ENCODE measurements at places on chromosomes 6 and 20.

GRCh38 chr6:162708971-162709370, 18.6 kb downstream of the PRKN start:
- no peak for DNase-seq

- DNase-seq: no peak
Observed at GRCh38 chr20:64224351-64225170, 31.0 kb upstream of the PCMTD2 start.

- no peak for DNase-seq
Observed at GRCh38 chr6:151284012-151284411, 44.2 kb downstream of the AKAP12 start.

- DNase-seq: no peak
Observed at GRCh38 chr6:135743476-135743875, 108.0 kb upstream of the PDE7B start.

- DNase-seq: no peak
Observed at GRCh38 chr6:16854986-16855385, 93.7 kb upstream of the ATXN1 start.

- no peak for DNase-seq
Observed at GRCh38 chr6:105897131-105897530, 189.0 kb upstream of the PRDM1 start.

DNA sequence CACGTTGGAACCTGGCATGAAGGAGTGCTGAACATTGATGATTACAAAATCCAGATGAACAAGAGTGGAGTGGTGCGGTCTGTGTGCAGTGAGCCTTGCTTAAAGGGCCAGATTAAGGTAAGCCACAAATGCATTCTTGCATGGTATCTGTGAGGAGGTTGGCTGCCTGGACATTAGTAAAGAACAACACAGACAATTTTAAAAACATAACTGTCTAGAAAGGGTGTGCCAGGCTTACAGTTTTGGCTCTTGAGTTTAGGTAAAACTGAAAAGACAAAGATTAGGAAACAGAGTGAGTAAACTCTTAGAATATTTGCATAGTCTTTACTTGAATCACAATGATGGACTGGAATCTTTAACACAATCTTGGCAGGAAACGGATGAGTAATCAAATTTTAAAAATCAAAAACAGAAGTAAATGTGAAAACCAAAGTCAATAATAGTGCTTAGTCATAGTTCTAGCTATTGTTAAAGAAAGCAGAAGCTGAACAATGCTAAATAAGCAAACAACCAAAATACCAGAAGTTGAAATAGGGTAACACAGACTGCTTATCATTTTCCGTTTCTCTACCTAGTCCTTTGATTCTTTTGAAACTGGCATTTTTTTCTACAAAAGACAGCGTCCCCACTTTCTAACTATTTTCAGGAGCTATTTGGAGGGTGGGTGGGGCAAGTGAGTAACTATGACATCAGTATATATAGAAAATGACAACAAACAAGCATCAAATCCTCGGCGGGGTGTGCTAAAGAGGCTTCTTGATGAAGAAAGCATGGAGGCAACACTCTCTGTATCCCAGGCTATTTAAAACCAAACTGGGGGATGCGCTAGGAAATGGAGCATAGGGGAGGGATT, 185.8 kb upstream of the RAB32 start:
- DNase-seq: no peak
